Left renal cortex interstitium (tissue), 4 donors: ENCODE measurements at places on chromosomes 3 and 15.

DNA sequence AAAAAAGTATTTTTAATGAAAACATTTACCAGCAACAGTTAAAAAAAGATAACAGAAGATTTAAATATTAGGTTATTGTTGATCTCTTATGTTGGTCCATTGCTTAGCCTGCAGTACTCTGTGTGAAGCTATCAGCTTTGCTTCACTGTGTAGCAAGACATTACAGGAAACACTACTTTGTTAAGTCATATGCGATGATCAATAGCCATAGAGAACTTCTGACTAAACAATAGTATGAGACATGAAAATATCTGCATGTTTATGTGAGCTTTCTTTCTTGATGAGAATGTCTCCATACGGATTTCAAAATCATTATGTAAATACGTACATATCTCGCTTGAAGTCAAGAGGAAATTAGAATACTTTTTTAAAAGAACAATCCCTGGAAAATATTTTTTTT, 27.0 kb upstream of the CAPN3 start:
- no peak for DNase-seq

- no peak for DNase-seq
Observed at GRCh38 chr3:162211470-162211869, 714.9 kb downstream of the OTOL1 start.

DNA sequence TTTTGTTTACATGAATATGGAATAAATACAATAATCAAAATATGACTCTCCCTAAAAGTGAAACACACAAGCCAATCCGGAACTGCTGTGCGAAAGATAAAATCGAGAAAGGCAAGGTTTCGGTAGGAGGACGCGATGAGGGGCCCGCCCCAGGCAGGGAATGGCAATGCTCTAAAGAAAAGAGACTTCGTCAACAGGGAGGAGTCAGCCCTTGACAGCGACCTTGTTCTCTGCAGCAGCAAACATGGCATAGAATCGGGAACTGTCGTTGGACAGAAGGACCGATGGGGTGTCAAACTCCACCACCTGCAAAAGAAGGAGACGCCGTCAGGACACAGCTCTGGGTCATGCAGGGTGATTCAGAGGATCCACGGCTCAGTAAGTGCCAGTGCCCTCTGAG, 36.4 kb upstream of the PARL start:
- no peak for DNase-seq

DNA sequence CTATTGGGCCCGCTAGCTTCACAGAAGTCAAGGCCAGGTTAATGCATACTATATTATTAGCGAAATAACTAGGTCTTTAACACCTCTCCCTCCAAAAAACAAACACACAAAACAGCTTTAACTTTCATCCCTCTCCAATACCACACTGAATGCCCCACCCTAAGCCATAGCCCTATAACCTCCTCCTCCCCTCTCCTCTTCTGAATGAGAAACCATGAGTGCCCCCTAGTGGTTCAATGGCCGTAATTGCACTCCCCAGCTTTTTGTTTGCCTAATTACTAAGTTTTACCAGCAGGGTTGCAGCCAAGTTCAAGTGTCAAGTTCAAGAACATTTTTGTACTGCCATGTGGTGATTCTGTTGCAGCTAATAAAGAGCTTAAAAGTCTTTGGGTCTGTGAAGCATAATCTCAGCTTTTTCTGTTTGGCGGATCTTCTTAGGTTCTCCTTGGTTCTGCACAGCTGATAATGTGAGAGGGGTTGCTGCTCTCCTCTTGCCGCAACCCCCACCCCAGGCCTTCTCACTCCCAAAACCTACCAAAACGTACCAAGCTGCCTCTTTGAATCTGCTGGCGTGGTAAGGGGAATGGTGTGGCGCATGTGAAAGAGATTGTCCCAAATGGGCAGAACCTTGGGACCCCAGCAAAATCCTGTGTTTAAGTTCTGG, 57.9 kb downstream of the RPL22L1 start:
- peak; percentile 85 for DNase-seq

GRCh38 chr3:96319166-96319565, 495.2 kb upstream of the EPHA6 start:
- DNase-seq = no peak

DNA sequence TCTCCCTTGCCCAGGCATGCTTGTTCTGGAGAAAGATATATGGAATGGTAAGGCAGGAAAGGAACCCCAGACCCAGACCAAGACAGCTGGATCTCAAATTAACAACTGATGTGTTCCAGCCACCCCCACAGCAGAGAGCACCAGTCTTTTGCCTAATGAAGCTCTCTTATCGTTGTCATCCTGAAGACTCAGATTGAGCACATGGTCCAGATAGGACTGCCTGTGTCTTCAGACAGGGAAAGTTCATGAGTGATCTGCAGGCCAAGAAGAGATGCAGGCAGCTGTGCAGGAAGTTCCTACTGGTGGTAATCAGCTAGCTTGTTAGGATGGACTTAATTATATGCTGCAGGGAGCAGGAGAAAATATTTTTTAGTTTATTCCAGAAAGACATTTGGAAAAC, 53.3 kb downstream of the PPP2R3A start:
- DNase-seq = no peak

DNA sequence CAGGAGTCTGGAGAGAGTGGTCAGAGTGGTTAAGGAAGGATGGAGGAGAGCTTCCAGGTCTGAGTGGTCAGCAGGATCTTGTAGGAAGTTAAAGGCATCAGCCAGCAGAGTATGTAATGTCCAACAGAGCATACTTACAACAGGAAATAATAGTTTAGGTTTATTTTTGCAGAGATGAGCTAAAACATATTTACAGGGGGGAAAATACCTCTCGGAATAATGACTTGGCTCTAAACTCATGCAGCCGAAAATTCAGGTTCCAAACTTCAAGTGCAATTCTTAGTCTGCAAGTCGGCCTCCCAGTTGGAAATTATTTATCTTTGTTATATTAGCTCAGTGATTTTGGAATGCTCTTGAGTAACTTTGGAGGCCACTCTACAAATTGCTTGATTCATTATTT, 385.0 kb upstream of the C2CD4B start:
- no peak for DNase-seq

GRCh38 chr15:78672285-78673014, 31.4 kb upstream of the CHRNB4 start:
- DNase-seq = no peak

DNA sequence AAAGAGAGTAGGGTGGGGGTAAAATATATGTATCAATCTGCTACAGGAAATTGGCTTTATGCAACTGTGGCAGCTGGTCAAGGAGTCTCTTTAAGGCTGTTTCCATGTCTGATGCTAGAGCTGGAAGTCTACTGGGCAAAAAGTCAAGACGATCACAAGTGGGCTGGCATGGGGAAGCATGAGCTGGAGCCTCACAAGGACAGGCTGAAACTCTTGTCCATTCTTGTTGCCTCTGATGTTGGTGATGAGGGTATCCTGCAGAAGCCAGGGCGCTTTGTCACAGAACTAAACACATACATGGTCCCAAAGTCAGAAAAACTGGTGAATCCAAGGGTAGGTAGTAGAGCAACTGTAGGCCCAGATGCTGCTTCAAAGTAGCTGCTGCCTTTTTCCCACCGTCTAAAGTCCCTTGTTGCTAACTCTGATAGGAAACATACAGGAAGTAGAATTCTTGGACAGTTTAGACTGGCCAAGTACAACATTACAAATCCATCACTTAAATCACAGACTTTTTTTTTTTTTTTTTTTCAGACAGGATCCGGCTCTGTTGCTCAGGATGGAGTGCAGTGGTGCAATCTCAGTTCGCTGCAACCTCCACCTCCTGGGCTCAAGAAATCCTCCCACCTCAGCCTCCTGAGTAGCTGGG, 54.2 kb downstream of the RPL39L start:
- DNase-seq = no peak

GRCh38 chr3:41065340-41065739, 134.0 kb upstream of the CTNNB1 start:
- DNase-seq = no peak
